ENCODE measurements at places on chromosomes 6 and 20.

DNA sequence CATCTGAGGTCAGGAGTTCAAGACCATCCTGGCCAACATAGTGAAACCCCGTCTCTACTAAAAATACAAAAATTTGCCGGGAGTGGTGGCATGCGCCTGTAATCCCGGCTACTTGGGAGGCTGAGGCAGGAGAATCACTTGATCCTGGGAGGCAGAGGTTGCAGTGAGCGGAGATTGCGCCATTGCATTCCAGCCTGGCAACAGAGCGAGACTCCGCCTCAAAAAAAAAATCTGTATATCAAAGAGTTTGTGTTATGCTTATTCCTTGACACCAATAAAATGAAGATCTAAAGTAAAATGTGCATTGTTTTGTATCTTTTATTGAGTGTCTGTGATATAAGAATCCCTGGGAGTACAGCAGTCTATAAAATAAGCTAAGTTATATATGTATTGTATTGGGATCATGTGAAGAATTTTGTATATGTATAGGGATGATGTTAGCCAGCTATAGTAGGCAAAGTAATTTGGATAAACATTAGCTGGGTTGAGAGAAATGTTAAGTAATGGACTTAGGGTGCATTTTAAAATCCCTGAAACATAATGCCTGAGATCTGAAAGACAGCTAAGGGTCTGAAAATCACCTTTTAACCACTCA, 10.9 kb downstream of the TBP start:
- no peak for DNase-seq

GRCh38 chr20:5996765-5997164, 46.3 kb downstream of the MCM8 start:
- no peak for DNase-seq

DNA sequence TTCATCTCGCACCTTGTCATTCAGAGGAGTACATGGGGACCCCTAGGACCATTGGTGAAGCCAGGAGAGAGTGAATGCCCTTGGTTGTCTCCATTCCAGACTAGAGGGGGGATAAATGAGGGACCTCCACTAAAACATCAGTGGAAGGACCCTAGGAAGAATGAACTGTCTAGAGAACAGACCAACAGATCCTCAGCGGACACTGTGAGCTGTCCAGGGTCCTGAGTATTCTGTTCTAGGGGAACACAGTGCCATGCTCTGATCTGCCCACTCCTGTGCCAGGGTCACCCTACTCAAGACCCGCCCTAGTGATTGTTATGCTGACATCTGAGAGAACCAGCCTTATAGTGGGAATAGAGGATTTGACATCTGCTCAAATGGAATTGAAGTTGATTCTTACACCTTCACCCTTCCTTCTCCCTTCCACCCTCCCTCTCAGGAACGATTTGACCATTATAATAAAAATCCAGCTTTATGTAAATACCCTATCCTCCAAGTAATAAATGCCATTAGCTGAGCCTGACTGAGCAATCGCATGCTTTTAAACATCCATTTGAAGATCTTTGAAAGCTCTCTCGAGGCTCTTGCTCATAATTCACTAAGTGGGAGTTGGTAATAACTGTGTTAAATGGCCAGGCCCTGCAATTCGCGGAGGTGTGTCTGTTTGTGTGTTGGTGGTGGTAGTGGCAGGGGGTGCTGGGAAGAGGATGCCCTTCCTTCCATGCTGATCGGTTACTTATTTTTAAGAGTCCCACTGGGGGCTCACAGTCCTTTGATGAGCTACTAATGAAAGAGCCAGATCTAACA, 43.6 kb upstream of the SLC32A1 start:
- DNase-seq: no peak

- DNase-seq: no peak
Measured at GRCh38 chr6:83153883-83154521, 39.1 kb downstream of the PGM3 start.

- no peak for DNase-seq
Measured at GRCh38 chr20:1637226-1637625, 17.4 kb upstream of the SIRPB1 start.

DNA sequence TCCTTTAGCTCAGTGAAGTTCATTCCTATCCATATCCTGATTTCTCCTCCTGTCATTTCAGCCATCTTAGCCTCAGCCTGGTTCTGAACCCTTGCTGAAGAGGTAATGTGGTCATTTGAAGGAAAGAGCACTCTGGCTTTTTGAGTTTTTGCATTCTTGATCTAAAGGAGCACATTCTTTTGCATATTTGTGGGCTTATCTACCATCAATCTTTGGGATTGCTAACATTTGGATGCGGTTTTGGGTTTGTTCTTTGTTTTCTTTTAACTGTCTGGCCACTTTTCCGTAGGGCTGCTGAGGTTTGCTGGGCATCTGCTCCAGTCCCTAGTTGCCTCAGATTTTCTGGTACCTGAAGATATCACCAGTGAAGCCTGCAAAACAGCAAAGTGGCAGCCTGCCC, 238.3 kb downstream of the EPM2A start:
- DNase-seq: no peak

DNA sequence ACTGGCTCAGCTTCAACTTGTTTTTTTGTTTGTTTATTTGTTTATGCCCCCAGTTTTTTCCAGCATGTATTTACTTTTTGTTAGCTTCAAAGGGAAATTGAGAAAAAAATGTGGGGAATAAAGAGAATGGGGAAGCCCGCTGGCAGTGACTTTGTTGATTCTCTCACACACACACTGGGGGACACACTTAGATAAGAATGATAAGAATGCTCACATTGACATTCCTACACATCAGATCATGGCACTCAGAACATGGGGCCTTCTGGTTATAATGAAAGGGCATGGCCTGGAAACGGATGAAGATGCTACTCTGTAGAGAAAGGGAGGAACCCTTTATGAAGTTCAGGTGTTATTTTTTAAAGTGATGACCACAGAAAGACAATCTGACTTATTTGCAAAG, 15.6 kb upstream of the DAAM2 start:
- DNase-seq: no peak

GRCh38 chr6:71091167-71091566, 134.3 kb upstream of the B3GAT2 start:
- DNase-seq: no peak

- no peak for DNase-seq
Measured at GRCh38 chr20:4736875-4737274, 15.2 kb downstream of the PRND start.

DNA sequence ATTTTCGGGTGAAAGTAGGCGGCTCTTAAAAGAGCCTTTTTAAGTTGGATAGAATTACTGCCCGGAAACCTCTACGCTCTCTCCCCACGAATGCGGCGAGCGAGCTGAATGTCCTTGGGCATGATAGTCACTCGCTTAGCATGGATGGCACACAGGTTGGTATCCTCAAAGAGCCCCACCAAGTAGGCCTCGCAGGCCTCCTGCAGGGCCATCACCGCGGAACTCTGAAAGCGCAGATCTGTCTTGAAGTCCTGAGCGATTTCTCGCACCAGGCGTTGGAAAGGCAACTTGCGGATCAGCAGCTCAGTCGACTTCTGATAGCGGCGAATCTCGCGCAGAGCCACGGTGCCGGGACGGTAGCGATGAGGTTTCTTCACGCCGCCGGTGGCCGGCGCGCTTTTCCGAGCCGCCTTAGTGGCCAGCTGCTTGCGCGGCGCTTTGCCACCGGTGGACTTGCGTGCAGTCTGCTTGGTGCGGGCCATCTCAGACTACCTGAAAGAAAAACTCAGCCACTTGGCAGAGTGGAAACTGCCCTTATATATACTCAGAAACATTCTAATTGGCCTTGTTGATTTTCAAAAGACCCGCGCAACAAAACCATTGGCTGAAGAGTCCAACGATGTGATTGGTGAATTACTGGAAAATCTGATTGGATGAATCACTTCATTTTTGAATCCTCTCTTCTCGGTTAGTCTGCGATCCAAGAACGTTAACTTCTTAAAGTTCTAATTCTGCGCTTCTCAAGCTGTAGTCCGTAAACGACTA, 93.9 kb upstream of the BTN3A2 start:
- no peak for DNase-seq

- DNase-seq: no peak
Measured at GRCh38 chr20:52974179-52974594, 2.0 kb downstream of the TSHZ2 start.

GRCh38 chr6:105164418-105164817, 15.4 kb downstream of the POPDC3 start:
- no peak for DNase-seq

- no peak for DNase-seq
Measured at GRCh38 chr6:42269974-42270510, 52.4 kb upstream of the MRPS10 start.

DNA sequence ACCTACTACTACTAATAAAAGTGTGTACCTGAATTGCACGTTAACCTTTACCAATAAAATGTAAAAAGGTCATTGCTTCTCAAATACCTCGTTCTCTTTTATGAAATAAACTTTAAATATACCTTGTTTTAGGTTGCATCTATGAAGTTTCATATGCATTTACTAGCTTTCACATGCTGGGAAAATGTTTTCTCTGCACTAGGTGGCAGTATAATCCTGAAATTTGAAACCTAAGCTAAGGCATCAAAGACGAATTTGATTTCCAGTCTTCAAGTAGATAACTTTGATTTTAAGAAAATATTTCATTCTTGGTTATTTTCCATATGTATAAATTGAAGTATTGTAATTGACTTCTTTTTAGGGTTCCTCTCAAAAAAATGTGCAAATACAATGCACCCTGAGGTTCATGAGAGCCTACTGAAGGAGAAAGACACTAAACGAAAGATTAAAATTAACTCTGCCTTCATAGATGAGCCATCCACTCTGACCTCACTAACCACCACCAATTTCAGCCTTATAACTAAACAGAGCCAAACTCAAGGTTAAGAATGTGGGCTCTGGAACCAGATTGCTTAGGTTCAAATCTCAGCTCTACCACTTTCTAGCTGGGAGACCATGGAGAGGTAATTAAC, 7.3 kb upstream of the COL9A1 start:
- DNase-seq: no peak

DNA sequence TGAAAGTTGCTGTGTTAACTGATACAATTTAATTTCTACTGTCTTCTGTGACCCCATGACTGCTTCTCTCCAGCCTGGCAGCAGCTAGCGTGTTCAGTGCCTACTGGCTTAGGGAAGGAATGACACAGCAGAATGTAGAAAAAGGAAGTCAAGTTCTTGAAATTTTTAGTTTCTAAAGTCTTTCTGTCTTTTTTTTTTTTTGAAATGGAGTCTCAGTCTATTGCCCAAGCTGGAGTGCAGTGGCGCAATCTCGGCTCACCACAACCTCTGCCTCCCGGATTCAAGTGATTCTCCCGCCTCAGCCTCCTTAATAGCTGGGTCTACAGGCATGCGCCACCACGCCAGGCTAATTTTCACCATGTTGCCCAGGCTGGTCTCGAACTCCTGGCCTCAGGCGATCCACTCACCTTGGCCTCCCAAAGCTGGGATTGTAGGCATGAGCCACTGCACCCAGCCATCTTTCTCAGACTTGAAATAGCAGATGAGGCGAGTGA, 39.3 kb downstream of the PCNA start:
- DNase-seq: no peak

GRCh38 chr20:1327827-1328679, 886 bp downstream of the SDCBP2 start:
- DNase-seq: no peak

DNA sequence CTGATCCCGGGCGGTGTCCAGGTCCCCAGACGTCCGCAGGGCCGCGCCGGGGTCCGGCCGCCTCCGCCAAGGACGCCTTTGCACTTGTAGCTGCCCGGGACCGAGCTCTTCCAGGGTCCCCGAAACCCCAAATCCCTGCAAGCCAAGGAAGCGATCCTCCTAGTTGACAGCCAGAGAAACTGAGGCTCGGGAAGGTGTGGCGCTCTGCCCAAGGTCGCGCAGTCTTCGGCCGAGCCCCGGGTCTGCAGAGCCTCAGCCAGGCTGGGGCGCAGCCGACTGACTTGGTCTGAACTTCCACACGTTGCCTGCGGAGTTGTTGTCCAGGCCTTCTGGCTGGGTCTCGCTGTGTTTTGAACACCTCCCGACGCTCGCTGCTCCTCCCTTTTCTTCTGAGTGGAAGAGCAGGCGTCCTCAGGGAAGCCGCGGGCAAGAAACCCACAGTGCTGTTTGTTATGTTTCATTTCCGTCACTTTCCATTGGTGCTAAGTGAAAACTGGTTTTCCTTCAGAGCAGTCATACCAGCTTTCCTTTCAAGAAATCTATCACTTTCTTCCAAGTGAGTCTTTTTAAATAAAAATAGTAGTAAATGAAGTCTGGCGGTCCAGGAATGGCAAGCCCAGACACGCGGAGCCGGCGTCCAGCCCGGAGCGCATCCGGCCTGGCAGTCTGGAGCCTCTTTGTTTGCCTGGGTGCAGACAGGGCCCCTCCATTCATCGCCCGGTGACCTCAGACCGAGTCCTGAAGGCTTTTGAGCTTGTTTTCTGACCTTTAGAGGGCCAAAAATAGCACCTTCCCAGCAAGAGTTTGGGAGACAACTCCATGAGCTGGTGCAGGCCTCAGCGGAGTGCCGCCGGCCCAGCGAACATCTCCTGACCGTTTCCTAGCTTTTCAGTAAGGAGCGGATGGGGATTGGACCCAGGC, 698 bp downstream of the FAM210B start:
- DNase-seq: peak; percentile 39

DNA sequence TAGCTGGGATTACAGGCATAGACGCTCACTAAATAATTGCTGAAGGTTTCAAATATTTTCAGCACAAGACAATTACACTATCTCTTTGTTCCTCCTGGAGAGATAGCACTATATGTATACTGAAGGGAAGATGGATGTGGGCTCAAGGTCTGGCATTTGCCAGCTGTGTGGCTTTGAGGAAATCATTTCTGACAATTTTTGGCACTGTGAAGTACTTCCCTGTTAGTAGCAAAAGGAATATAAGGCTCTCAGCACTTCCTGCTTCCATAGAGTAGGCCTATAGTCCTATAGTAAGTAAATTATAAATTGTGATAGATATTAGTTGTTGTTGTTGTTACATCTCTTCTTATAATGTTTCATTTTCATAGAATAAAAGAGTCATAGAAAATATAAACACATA, 271.1 kb downstream of the SAMD5 start:
- DNase-seq: no peak
